IMR-90 (cell line): ENCODE measurements at places on chromosomes 2 and 18. TPM values are rescaled to one million over a fixed set of nuclear protein-coding genes. Genes with fewer than 3 reads are reported as not detected.

GRCh38 chr2:109080757-109081156, 48.2 kb upstream of the SH3RF3 start:
- no peaks in the 10 kb centered on the region for H3K36me3 ChIP-seq
- peaks cover 42% of the 10 kb centered on the region for H3K27me3 ChIP-seq
- no peak overlapping the region for H3K4me3 ChIP-seq
- H3K27ac ChIP-seq, result no peak overlapping the region

- no peaks in the 10 kb centered on the region for H3K36me3 ChIP-seq
- H3K27ac ChIP-seq, result no peak overlapping the region
- no peak for DNase-seq
- no peak overlapping the region for H3K4me3 ChIP-seq
These were observed 97.3 kb downstream of the DOCK10 start for GRCh38 chr2:224944707-224945547.

CSRNP3 gene
- total RNA-seq, result 0.56 and 0.72 TPM in 2 replicates

RNF125 gene
- total RNA-seq, result under 0.01 TPM in 2 replicates

GRCh38 chr2:95287806-95288205, 9.3 kb upstream of the KCNIP3 start:
- DNase-seq, result no peak
- H3K36me3 ChIP-seq, result no peaks in the 10 kb centered on the region
- no peaks in the 10 kb centered on the region for H3K4me1 ChIP-seq
- H3K27ac ChIP-seq, result no peak overlapping the region
- no peak overlapping the region for H3K4me3 ChIP-seq
- H3K27me3 ChIP-seq, result peaks cover 2% of the 10 kb centered on the region; the same call in 1 of the 2 replicates

MMADHC gene
- 112 and 159 TPM in 2 replicates for total RNA-seq

GRCh38 chr2:64832936-64833335, 156.3 kb upstream of the SLC1A4 start:
- no peaks in the 10 kb centered on the region for H3K27me3 ChIP-seq

DNA sequence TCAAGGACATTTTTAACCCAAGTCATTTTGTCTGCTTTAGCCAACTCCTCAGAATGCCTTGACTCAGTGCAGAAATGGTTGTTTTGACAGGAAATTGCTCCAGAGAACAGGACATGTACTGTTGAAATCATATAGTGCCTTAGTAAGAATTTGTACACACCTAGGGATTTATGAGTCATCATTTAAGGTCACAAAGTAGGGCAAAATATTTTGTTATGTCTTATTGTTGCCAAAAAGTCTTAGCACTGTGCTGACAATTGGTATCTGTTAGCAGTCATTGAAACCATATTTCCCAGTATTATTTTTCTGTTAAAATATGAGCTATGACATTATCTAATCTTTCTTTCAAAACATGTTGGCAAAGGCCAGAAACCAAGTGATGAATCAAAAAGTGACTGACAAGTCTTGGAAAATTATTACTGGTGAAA, 104.5 kb downstream of the OSBPL6 start:
- H3K36me3 ChIP-seq, result no peaks in the 10 kb centered on the region
- H3K27ac ChIP-seq, result no peak overlapping the region
- no peak overlapping the region for H3K4me3 ChIP-seq
- no peaks in the 10 kb centered on the region for H3K4me1 ChIP-seq
- no peaks in the 10 kb centered on the region for H3K27me3 ChIP-seq
- peak; percentile 48 for DNase-seq

DNA sequence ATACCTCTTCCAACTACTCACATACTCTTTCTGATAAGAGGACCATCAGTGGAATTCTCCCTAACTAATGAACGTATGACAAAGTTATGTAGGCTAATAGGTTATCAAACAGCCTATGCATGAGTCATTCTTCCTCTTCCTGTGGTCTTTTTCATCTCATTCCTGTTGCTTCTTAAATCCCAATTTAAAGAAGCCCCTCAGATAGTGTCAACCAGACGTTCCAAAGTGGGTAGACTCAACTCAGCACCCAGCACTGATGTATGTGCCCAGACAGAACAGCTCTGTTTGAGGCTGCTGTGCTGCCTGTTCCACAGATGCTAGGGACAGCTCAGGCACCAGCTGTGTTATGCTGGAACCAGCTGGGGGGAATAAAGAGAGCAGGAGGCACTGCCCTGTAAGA, 52.6 kb downstream of the CXCR4 start:
- no peak overlapping the region for H3K4me3 ChIP-seq
- H3K27me3 ChIP-seq, result peaks cover 6% of the 10 kb centered on the region
- no peaks in the 10 kb centered on the region for H3K4me1 ChIP-seq
- no peaks in the 10 kb centered on the region for H3K36me3 ChIP-seq
- peak; percentile 0 for DNase-seq

IGFBP5 gene
- total RNA-seq, result 392 and 433 TPM in 2 replicates

DNA sequence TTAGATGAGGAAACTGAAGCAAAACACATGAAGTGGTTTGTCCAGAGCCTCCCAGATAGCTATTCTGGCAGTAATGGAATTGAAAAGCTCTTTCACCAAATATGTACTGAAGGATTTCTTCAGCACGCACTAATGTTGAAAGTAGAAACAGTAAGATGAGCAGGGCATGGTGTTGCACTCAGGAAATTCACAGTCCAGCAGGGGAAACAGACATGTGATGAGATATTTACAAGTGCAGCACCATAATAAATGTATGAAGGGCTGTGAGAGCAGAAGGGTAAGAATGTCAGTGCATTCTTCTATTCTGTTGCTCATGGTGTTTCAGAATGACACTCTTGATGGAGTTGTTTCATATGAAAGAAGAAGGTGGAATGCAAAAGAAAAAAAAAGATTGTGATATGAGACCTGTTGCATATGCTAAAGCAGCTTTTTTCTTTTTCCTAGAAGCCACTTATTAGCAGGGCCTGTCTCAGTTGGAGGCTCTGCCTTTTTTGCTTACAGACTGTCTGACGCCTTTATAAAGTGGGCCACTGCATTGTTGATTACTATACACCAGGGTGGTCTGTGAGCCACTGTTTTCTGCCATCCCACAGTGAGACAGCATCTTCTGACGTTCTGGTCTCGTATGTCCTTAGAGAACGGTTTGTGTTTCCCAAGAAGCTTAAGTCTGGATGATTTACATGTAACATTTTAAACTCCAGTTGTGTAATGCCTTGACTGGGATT, 516.9 kb downstream of the ARHGAP15 start:
- H3K36me3 ChIP-seq, result no peaks in the 10 kb centered on the region
- no peaks in the 10 kb centered on the region for H3K4me1 ChIP-seq
- no peak overlapping the region for H3K4me3 ChIP-seq
- no peaks in the 10 kb centered on the region for H3K27me3 ChIP-seq
- no peak overlapping the region for H3K27ac ChIP-seq

- H3K4me3 ChIP-seq, result no peak overlapping the region
- H3K4me1 ChIP-seq, result peaks cover 6% of the 10 kb centered on the region
These were observed 23.3 kb downstream of the MFF start for GRCh38 chr2:227348324-227348723.

DNA sequence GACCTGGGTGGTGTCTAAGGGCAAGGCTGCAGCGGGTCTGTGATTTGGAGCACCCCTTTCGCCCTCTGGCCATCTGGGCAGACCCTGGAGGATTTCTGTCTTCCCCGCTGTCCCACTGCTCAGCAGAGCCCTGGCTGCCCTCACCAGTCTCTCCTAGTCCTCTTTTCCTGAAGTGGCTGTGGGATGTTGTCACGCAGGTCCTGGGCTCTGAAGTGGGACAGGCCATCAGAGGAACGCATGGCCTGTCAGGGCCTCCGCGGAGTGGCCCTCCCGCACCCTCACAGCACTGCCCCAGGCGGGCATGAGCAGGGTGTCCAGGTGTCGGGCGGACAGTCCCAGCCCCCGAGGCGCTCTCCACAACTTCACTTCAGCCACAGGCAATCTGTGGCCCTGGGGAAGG, 1.1 kb upstream of the TMEM185B start:
- peaks cover 5% of the 10 kb centered on the region; the same call in 1 of the 2 replicates for H3K36me3 ChIP-seq
- H3K4me1 ChIP-seq, result peaks cover 14% of the 10 kb centered on the region
- peaks cover 4% of the 10 kb centered on the region; the same call in 1 of the 2 replicates for H3K27me3 ChIP-seq
- DNase-seq, result no peak

DNA sequence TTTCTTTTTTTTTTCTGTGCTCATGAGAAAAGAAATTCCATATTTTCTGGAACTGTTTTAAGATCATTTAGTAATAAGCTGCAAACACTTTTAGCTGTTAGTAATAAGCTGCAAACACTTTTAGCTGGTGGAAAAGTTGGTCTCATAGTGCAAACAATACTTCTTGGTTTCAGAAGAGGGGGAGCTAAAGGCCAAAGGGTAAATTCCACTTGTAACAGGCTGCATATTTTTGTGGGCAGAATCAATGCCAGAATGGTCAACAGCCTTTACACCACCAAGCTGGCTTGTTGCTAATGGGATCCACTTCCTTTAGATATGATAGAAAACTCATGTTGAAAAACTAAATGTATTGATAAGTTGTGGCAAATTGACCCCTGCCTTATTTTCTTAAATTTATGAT, 356.8 kb downstream of the NR4A2 start:
- no peak overlapping the region for H3K27ac ChIP-seq
- no peaks in the 10 kb centered on the region for H3K36me3 ChIP-seq
- no peak for DNase-seq
- H3K4me1 ChIP-seq, result no peaks in the 10 kb centered on the region
- H3K4me3 ChIP-seq, result no peak overlapping the region

DNA sequence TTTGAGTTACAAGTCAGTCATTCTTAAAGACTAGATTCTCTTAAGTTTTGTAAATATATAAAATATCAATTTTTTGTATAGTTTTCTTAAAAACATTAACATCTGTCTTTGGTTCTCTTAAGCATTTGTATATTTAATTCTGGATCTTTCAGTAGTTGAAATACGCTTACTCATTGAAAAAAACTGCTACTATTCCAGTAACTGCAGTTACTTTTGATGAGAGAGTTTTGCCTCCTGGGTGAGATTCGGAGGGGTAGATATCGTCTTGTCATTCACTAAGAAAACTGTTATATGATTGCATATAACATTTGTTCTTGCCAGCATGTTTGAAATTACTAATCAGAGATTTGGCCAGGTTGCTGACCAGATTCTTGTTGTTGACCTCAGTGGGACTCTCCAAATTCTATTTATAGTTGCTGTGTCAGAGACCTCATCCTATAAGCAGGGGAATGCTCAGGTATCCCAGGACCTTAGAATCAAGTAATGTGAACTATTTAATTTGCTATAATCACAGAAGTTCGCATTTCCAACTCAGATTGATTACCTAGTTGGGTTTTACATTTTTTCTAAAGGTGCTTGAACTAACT, 7.9 kb downstream of the AGPS start:
- H3K36me3 ChIP-seq, result no peaks in the 10 kb centered on the region
- H3K4me3 ChIP-seq, result no peak overlapping the region
- H3K27ac ChIP-seq, result no peak overlapping the region
- peaks cover 6% of the 10 kb centered on the region for H3K4me1 ChIP-seq
- H3K27me3 ChIP-seq, result no peaks in the 10 kb centered on the region

DNA sequence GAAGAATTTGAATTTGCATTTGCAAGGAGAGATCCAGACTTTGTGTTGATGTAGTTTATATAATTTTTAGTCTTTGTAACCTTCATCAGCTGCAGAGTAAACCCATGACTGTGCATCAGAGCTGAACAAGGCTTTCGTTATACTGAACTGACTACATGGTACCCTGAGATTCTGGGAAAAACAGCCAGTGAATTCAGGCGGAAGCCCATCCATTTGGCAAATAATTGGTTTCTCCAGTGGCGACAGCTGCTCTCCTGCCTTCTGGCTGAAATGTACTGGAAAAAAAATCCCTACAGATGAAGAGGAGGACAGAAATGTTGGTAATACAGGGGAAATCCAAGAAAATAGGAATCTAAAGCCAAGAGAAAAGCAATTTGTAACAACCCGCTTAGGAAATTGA, 657.5 kb upstream of the CDH7 start:
- no peaks in the 10 kb centered on the region for H3K4me1 ChIP-seq
- H3K27ac ChIP-seq, result no peak overlapping the region
- H3K4me3 ChIP-seq, result no peak overlapping the region
- no peak for DNase-seq
- H3K36me3 ChIP-seq, result no peaks in the 10 kb centered on the region

DNA sequence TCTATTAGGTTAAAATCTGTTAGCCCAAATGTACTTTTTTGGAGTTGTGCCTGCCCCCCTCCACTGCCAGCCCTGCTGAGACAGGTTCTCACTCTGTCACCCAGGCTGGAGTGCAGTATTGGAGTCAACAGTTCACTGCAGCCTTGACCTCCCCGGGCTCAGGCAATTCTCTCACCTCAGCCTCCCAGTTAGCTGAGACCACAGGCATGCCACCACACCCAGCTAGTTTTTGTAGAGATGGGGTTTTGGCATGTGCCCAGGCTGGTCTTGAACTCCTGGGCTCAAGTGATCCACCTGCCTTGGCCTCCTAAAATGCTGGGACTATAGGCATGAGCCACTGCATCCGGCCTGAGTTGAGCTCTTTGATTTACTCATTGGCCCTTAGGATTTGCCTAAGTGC, 110.7 kb downstream of the ICA1L start:
- no peak overlapping the region for H3K27ac ChIP-seq
- H3K4me3 ChIP-seq, result no peak overlapping the region
- no peaks in the 10 kb centered on the region for H3K4me1 ChIP-seq
- no peak for DNase-seq

GRCh38 chr18:55287935-55288868, 299.8 kb downstream of the TCF4 start:
- no peaks in the 10 kb centered on the region for H3K36me3 ChIP-seq
- H3K4me1 ChIP-seq, result peaks cover 5% of the 10 kb centered on the region
- H3K27me3 ChIP-seq, result no peaks in the 10 kb centered on the region
- no peak for DNase-seq
- no peak overlapping the region for H3K27ac ChIP-seq
- H3K4me3 ChIP-seq, result no peak overlapping the region

NOSTRIN gene
- total RNA-seq, result under 0.01 and 0.18 TPM in 2 replicates

GRCh38 chr18:45250479-45250878, 364.8 kb upstream of the SLC14A2 start:
- H3K36me3 ChIP-seq, result no peaks in the 10 kb centered on the region
- no peaks in the 10 kb centered on the region for H3K27me3 ChIP-seq

PIEZO2 gene
- total RNA-seq, result 3.3 and 4.1 TPM in 2 replicates

DNA sequence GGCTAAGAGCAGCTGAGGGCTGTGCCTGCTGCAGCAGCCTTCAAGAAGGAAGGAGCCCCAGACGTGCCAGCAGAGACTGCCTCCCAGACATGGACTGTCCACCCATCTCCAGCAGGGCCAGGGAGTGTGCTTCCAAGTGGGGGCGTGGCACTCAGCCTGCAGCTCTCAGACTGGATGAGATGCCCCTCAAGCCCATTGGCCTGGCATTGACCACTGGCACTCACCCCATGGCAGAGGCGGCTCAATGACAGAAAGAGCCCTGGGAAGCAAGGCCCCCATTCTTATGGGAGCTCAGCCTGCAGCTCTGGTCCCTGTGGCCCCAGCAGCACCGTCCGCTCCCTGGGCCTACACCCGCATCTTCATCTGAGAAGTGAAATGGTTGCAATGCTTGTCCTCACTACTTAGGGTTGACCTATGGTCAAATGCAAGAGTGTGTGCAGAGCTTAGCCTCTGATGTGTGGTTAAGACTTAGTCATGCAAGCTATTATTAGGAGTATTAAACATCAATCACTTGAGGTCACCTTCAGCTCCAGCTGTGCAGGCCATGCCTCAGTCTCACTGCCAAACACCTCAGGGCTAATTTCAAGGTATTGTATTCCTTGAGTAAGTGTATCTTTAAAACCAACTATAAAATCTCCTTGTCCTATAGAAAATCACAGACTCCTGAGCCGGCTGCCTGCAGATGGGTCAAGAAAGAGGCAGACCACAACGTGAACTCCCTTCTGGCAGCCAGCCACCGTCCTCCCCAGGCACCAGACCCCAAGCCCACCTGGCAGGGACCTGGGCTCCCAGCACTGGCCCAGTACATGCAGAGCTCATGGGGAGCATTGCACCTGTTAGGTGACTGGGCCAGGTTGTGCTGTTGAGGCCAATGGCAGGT, 194.8 kb downstream of the NDUFA10 start:
- no peak for DNase-seq
- H3K4me3 ChIP-seq, result no peak overlapping the region
- H3K27ac ChIP-seq, result no peak overlapping the region
- no peaks in the 10 kb centered on the region for H3K36me3 ChIP-seq

SRD5A2 gene
- not detected in 2 replicates for total RNA-seq
